ENCODE measurements at places on chromosomes 4 and X.

- peak; percentile 20 for DNase-seq
Observed at GRCh38 chr4:104591510-104591911, 96.8 kb upstream of the CXXC4 start.

DNA sequence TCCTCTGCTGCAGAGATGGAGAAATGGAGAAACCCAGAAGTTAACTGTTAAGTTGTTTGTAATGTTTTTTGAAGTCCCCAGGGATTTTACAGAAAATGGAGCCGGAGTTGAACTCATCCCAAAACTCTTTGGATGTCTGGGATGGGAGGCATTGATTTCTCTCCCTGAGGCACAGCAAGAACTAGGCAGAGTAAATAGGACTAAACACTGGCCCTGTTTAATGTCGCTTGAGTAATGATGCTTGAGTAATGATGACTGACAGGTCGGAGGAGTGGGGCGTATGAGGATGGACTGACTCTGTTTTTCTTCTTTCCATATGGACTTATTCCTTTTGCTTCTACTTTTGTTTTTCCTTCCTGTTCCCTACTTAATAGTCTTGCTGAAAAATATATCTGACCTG, 69.9 kb downstream of the ARHGAP10 start:
- no peak for DNase-seq

DNA sequence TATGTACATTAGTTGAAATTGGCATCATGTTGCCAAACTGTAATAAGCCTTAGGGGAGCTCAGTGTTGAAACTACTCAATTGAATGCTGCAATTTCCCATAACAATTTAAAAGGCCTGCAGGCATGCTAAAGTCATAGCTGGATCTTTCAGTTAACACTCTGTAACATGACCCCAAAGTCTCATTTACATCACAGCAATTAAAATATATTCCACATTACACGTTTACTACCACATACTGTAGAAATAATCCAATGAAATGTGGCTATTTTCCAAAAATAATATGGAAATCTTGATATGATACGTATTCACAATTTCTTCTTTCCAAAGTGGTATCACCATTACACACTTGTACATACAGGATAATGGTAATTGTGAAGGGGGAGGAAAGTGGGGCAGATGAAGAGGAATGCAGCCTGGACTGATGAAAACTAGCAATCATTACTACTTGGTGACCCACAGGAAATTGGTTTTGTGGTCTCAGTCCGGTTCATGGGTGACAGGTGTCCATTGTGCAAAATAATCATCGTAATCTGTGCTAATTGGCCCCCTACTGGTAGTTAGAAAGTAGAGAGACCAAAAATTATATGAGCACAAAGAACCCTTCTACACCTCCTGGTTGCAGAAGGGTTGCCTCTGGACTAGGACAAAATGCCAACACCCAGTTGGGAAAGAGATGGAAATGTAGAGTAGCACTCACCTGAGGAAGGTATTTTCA, 63.7 kb downstream of the TENM3 start:
- DNase-seq: no peak

- DNase-seq: no peak
Observed at GRCh38 chrX:129781134-129781672, 1.5 kb downstream of the SASH3 start.

GRCh38 chrX:40845331-40845911, 110.1 kb upstream of the MED14 start:
- peak; percentile 39 for DNase-seq

DNA sequence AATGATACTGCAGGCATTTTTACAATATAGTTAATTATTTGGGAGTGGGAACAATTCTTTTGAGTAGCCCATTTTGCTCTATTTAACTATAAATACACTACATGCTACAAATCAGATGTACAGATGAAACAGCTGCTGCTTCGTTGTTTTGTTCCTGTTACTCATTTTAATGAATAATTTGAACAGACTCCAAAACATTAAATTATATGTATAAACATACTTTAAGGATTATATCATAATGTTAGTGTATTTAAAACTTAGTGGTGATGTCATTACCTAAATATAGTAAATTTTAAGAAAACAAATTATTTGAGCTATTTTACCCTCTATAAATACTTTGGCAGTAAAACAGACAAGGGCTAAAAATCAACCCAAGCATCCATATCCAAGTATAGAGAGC, 60.7 kb downstream of the GAB1 start:
- no peak for DNase-seq

DNA sequence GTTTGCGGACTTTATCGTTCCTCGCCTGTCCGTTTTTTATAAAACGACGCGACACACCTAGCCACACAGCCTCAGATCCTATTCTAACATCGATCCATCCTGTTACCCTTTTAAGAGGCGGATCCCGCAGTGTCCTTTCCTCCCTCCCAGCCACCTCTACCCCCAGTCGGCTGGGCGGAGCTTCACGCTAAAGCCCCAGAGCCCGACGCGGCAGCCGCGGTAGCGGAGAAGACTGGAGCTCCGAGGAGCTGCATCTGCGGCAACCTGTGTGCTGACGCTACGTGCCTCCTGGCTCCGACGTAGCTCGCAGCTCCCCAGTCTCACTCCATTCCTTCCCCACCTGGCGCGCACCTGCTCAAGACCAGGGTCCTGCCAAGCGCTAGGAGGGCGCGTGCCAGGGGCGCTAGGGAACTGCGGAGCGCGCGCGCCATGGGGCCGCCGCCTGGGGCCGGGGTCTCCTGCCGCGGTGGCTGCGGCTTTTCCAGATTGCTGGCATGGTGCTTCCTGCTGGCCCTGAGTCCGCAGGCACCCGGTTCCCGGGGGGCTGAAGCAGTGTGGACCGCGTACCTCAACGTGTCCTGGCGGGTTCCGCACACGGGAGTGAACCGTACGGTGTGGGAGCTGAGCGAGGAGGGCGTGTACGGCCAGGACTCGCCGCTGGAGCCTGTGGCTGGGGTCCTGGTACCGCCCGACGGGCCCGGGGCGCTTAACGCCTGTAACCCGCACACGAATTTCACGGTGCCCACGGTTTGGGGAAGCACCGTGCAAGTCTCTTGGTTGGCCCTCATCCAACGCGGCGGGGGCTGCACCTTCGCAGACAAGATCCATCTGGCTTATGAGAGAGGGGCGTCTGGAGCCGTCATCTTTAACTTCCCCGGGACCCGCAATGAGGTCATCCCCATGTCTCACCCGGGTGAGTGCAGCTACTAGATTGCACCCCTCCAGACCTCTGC, at the start of gene RNF128:
Gene RNF128, plus strand, starts transcription at position 217 of the 953 bp plus-strand sequence. Its CDS starts 213 bp downstream, at position 430.
- no peak for DNase-seq

DNA sequence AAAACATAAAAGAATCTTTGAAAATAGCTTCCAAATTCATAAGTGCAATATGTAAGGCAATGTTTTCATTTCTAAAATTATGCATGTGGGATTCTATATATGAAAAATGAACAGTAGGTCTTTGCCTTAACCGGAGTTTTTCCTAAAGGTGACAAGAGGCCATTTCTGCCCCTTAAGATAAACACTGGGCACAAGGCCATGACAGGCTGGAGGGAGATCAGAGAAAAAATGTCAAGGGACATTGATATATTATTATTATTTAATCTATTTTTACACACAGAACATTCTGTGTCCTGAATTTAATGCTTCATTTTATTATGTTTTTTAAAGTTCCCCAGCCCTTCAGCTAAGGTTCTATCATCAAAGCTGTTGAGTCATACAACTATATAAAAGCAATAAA, 118.8 kb downstream of the CHM start:
- DNase-seq: no peak

GRCh38 chr4:33302321-33302720, 2582.2 kb downstream of the PCDH7 start:
- no peak for DNase-seq

GRCh38 chr4:7642741-7643458, 208.2 kb upstream of the PSAPL1 start:
- DNase-seq: no peak

- no peak for DNase-seq
Observed at GRCh38 chr4:56372774-56373173, 14.5 kb downstream of the AASDH start.

- no peak for DNase-seq
Observed at GRCh38 chrX:109716431-109717028, 16.5 kb downstream of the ACSL4 start.

GRCh38 chrX:152640034-152640818, 2.5 kb downstream of the GABRQ start:
- no peak for DNase-seq

DNA sequence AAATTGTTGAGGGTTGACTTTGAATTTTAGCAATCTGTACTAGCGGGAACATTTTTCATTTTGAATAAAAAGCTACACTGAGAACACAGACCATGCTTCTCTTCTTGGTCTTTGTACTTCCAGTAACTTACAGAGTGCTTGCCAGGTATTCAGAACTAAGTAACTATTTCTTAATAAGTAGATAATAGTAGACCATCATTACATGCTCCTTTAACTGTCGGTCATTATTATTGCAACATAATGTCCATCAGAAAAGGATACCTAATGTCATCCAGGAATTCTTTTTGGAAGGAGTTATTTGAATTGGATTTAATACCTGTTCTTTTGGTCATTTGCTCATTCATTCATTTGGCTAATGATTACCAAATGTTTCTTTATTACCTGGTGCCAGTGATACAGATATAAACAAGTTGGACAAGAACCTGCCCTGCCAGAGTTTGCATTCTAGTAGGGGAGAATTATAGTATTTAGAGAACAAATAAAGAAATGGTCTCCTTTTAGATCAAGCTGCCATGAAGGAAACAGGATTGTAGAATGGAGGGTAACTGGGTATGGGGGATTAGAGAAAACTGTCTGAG, 32.7 kb downstream of the CWH43 start:
- DNase-seq: no peak

GRCh38 chr4:8215001-8215427, 15.9 kb downstream of the SH3TC1 start:
- DNase-seq: no peak

GRCh38 chr4:162582180-162582579, 418.4 kb upstream of the FSTL5 start:
- no peak for DNase-seq

GRCh38 chr4:113824396-113824795, 62.9 kb upstream of the CAMK2D start:
- DNase-seq: no peak

DNA sequence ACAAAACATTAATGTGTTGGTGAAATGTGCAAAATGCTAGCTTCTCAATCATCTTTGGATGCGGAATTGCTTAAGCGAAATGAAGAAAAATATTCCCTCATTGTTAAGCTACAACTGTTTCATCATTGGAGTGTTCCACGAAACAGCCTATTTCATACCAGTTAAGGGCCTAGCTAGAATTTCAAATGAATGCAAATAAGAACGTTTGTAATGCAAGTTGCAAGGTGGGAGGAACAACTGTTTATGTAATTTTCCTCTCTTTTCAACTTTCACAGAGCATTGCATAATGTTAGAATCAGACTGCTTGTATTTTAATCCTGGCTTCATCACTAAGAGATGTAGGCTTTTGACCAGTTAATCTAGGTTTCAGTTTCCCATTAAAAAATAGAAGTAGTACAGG, 480.1 kb downstream of the IL1RAPL1 start:
- DNase-seq: no peak

DNA sequence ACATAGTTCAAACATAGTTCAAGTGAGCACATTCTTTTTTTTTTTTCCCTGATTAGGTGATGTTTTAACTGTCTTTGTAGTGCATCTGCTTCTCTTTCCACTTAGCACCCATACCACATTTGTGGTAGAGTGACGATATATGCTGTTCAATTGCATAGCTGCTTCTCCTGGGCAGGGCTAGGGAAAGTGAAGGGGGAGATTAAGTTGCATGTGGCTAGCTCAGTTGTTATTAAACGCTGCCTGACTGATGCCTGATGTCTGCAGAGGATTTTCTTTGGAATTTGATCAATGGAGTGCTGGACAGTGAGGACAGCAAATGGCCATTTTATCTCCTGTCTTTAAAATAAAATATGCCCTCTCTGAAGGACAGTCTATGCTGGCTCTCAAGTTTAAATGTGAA, 63.7 kb downstream of the ANK2 start:
- no peak for DNase-seq

DNA sequence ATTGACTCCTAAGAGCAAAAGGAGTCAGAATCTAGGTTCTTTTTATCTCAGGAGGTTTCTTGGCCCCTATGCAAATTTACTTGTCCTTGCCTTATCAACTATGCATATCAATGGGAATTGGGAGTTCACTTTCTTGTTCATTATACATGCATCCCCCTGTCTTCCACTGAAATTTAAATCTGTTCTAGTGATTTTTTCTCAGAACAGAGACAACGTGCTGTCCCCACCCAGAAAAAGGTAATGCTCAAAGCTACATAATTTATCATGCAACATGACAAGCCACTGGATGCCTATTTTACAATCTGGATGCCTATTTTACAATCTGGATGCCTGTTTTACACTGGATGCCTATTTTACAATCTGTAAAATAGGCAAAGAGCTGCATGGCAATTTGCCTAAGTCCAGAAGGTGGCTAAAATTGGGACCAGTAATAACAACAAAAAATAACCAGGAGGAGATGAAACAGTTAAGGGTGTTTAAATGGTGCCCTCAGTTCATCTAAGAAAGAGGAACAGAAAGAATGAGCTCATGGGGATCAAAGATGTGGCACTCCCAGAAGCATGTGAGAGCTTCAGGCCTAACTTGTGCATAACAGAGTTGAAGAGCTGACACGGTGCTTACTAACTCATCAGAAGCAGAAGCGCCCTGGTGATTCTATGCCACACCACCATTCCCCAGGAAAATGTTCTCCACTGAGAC, 537.8 kb upstream of the BOD1L1 start:
- DNase-seq: no peak

DNA sequence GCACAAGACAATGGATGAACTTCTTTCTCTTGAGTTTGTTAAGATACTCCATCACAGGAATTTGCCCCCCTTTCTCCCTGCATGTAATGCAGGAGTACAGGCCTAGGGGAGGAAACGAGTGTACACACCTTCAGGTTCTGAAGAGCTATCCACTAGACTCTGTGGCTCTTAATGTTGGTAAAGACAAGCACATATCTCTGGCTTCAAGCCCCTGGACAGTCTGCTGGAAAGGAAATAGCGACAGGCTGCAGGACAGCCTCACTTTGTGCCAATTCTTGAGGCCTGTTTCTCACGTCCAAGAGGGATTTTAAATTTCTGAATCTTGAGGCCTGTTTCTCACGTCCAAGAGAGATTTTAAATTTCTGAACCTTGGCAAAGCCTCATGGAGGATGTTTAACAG, 87.1 kb downstream of the RLIM start:
- no peak for DNase-seq

- DNase-seq: no peak
Observed at GRCh38 chr4:140219567-140219966, 65.6 kb upstream of the MAML3 start.

GRCh38 chrX:148416931-148417330, 83.5 kb upstream of the AFF2 start:
- DNase-seq: no peak

- DNase-seq: no peak
Observed at GRCh38 chr4:10015140-10015753, 6.0 kb downstream of the SLC2A9 start.

GRCh38 chrX:133749370-133749769, 236.0 kb downstream of the GPC3 start:
- DNase-seq: no peak
